ENCODE measurements at places on chromosomes 5 and 9. TPM values are rescaled to one million over a fixed set of nuclear protein-coding genes. Genes with fewer than 3 reads are reported as not detected.

- DNase-seq = no peak
Observed at GRCh38 chr9:88732128-88732527, 197.2 kb downstream of the NXNL2 start.

GRCh38 chr5:169655353-169655752 is 18.3 kb downstream of the DOCK2 start:
- no peak for DNase-seq

DNA sequence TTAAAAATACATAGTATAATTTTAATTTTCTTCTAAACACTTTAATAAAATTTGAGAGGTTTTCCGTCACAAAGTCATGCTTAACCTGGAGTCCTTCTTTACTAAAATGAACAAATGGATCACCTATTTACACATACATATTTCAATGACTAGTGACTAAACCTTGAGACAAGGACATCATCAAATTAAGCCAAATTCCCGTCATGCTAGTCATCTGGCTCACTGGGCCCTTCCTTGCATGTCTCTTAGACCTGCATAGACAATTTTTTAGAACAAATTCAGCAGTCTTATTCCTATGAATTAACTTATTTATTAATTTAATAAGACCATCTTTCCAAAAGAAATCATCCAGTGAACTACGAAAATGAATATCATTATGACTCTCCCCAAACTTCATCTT is 26.6 kb downstream of the ERAP2 start:
- no peak for DNase-seq

DNA sequence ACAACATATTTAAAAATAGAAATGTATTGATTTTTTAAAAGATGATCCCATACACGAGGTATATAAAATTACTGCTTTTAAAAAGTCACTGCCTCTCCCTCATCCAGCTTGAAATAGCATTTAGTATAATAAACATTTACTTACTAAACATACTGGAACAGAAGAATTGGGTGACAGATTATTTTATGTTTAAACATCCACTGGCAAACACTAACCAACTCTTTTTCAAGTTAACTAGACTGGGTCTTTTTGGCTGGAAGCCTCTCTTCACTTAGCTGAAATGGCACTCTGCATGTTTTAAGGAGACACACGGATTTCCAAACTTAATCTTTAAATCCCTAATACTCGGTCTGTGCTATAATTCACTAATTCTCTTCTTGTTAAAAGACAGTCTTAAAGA is 19.0 kb downstream of the CTXN3 start:
- DNase-seq = no peak

GRCh38 chr9:136238342-136238732 is 7.3 kb downstream of the QSOX2 start:
- no peak for DNase-seq

DNA sequence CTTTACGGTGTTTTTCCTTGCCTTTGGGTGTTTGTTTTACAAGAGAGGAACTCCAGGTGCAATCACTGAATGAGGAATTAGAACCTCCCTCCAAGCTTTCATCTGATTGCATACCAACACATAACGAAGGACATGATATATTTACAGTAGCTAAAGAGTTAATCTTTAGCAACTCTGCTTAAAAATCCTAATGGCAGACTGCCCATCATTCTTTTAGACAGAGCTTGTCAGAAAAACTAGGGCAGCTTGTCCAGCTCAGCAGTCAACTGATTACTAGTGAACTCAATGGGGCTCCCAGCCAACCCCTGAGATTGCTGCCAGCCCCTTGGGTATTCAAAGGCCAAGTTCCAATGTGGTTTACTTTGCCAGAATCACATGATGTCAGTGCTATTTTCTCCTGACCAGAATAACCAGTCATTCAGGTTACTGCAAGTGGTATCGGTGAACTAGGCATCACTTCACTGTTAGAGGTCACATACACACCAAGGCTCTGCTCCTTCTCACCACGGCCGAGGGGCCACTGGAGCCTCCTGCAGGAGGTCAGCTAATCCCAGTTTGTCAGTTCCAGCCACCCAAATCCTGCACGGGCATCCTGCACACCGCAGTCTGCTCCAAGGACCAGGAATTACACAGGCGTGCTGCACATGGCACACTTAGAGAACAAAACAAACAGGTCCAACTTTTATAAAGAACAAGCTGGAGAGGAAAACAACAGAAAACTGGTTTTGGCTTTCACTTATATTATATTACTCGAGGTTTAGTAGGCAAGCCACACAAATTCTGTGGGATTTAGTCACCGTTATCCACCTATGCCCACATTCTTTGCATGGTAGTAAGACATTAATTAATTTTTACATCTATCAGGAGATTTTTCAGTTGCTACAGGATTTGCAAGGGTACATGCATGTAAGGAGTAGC is 62.5 kb downstream of the NFIB start:
- no peak for DNase-seq

ZNF618 gene
- 60.8 TPM for total RNA-seq

DNA sequence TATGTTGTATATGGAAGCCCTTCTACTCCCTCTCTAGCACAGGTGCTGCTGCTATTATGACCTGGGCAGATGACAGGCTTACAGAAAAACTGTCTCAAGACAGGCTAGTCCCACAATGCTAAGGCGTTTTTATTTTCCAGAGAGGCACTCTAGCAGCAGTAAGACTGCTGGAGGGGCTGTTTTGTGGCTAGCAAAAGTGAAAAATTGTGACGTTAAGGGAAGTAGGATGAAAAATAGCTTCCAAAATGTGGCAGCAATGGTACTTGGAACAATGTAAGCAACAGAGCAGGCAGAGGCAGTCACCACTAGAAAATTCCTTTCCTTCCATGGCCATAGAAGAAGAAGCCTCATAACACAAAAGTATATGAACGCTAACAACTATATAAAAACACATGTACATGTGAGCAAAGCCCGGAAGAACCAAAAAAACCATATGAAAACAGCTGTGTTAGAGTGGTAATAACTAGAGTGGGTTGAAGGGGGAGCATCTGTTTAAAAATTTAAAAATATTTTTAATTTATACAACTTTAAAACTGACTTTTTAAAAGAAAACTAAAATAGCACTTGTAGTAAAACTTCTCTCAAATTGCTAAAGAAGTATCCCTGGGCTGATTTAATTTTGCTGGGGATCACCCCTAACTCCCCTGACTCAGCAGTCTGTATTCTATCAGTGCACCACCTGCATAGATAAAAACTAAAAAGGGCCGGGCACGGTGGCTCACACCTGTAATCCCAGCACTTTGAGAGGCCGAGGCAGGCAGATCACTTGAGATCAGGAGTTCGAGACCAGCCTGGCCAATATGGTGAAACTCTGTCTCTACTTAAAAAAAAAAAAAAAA is 30.6 kb downstream of the CLINT1 start:
- no peak for DNase-seq

DNA sequence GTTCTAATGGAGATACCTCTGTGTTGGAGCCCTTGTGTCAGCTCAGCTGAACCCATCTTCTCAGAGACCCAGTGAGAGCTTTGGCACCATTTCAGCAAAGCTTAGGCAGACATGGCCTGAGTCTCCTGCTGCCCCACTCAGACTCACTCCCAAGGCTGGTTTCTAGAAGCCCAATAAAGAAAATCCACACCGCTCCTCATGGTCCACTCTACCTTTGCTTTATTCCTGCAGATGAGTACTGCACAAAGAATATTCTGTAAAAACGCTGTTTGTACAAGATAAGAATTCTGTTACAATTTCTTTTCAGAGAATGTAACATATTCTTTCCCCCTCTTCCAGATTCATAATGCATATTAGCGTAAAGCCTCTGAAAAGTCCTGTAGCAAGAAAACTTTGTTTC is 129.3 kb downstream of the C5orf15 start:
- no peak for DNase-seq

FOXD4L6 gene
- total RNA-seq = 0.48 TPM

GRCh38 chr5:98898743-98899142 is 30.1 kb downstream of the CHD1 start:
- no peak for DNase-seq

TRAPPC13 gene
- total RNA-seq = 21.7 TPM

GRCh38 chr5:115602591-115603125 is 379 bp upstream of the TICAM2 start:
- no peak for DNase-seq

GRCh38 chr5:115243412-115243811 is 19.3 kb downstream of the PGGT1B start:
- no peak for DNase-seq

DNA sequence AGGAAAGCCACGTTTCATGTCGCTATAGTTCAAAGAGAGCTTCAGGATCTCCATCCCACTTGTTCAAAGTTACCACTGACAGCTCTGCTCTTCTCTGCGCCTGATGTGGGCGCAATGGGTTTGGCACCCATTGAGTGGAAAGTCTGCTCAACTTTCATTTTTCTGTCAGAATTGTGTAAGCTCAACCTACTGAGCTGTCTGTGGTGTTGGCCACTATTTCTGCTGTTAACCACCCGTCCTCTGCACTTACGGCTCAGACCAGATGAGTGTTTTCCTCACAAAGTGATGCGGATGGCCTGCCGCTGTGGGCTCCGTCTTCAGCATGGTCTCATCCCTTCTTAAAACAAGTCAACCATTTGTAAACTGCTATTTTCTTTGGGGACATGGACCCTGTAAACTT is 131.2 kb downstream of the WNK2 start:
- no peak for DNase-seq

GRCh38 chr5:167982-168660 is 23.2 kb upstream of the LRRC14B start:
- no peak for DNase-seq

GRCh38 chr5:122723606-122724352 is 51.1 kb upstream of the SNX2 start:
- no peak for DNase-seq

GRCh38 chr5:130337179-130337888 is 433.1 kb downstream of the CHSY3 start:
- DNase-seq = no peak

PCDHGB5 gene
- 1.5 TPM for total RNA-seq

CTSL gene
- total RNA-seq = 33.8 TPM

SPATA31D1 gene
- not detected for total RNA-seq

DNA sequence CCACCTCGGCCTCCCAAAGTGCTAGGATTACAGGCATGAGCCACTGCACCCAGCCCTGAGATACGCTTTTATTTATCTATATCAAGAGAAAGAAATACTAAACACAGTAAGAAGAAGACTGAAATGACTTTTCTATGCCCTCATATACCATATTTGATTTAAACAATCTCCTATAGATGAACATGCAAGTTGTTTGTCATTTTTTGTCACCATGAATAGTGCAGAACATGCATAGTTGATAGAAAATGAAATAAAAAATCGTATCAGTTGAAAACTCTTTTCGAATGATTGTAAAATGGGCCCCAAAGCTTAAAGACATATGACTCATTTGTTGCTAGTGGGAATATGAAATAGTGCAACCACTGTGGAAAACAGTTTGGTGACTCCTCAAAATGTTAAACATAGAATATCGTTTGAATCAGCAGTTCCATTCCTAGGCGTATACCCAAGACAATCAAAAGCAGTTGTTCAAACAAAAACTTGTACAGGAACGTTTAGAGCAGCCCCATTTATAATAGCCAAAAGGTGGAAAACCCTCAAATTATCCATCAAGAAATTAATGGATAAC is 61.4 kb upstream of the ANKH start:
- no peak for DNase-seq

GRCh38 chr5:82387819-82388166 is 109.6 kb upstream of the RPS23 start:
- no peak for DNase-seq

- no peak for DNase-seq
Observed at GRCh38 chr9:98356953-98357690, 101.7 kb upstream of the TBC1D2 start.

IL13 gene
- not detected for total RNA-seq

DNA sequence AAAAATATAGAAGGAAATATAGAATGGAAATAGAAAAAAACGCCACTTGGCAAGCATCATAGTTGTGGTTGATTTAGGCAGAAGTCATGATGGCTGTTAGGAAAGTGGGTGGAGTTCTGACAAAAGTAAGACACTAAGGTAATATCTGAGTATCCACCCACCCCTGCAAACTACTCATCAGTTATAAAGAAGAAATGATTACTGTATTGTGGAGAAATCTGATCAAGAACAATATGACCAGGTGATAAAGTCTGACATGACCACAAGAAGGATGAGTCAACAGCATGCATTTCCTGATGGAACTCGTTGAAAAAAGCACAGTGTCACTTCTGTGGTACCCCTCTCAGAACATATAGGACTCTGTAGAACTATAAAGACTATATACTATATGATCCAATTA is 343.4 kb upstream of the PAPPA start:
- no peak for DNase-seq
